ENCODE measurements at places on chromosomes 1 and 21.
A peak's percentile ranks its signal among the peaks of the same experiment; 100 is the strongest.

- peak; percentile 29 for DNase-seq
Measured at GRCh38 chr1:233304489-233305102, 9.1 kb upstream of the PCNX2 start.

DNA sequence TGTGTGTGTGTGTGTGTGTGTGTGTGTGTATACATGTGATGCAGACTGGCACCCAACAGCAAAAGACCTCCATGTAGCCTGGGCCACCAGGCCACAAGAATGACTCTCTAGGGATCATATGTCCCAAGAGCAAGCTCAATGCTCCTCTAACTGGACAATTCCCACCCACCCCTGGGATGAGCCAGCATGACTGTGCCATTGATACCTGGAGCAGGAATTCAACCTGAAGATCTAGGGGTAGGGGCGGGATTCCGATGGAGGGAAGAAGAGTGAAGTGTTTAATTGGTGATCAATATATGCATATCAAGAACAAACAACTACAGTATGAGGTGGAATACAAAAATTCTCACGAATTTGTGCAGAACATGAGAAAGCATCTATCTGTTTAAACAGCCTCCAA, 136.2 kb downstream of the PSMG1 start:
- DNase-seq: no peak

GRCh38 chr1:9135073-9135836, 6.4 kb upstream of the GPR157 start:
- no peak for DNase-seq

- peak; percentile 55 for DNase-seq
Measured at GRCh38 chr1:43454270-43455011, 710 bp upstream of the HYI start.

DNA sequence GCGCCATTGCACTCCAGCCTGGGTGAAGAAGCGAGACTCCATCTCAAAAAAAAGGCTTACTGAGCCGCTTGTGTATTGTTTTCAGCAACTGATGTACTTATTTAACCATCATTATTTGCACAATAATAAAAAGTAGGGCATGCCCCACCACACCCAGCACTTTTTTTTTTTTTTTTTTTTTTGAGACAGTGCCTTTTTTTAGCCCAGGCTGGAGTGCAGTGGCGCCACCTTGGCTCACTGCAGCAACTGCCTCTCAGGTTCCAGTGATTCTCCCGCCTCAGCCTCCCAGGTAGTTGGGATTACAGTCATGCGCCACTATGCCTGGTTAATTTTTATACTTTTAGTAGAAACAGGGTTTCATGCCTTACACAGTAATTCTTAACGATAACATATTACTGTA, 12.2 kb upstream of the TRNAU1AP start:
- no peak for DNase-seq

DNA sequence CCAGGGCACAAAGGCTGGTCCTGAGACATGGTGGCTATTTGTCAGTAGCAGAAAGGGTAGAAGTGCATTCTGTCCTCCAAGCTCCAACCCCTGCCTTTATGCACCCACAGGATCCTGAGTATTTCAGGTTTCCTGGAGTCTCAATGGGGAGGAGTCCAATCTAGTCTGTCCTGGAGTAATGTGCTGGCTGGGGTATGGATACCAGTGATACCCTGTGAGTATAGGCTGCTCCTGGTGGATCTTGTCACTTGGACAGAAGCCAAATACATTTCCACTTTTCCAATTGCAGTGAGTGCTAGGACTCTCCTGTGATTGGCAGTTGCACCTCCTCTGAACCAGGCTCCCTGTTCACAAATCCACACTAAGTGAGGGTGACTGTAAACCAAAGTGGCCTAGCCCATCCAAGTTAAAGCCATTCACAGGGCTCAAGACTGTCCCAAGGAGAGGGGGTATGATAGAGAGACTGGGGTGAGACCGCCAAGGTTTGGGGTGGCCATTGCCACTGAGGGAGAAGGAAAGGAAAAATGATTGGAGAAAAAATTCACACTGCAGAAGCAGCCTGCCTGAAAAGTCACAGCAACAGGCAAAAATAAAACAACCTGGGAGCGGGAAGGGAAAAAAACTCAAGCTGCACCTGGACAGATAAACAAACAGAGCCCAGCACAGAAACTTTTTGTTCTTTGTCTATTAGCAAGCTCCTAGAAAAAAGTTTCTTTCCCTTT, 163.4 kb upstream of the ETV3 start:
- DNase-seq: no peak

DNA sequence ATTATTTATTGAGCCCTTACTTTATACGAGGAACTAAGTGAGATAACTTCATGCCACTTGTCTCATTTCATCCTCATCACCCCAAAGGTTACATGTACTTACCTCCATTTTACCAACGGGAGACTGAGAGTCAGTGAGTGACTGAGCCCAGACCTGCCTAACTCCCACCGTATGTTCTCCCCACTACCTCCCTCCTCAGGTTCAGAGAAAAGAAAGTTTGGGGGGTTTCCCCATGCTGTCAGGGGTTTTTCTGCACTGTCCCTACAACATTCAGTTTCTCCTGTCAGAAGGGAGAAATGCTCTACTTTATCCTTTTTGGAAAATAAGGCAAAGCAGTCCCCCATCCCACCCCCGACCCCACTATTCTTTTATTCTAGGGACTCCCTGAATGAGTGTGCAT, 32.9 kb downstream of the FAM78B start:
- DNase-seq: no peak

- DNase-seq: no peak
Measured at GRCh38 chr1:36951292-36951750, 83.0 kb downstream of the GRIK3 start.

DNA sequence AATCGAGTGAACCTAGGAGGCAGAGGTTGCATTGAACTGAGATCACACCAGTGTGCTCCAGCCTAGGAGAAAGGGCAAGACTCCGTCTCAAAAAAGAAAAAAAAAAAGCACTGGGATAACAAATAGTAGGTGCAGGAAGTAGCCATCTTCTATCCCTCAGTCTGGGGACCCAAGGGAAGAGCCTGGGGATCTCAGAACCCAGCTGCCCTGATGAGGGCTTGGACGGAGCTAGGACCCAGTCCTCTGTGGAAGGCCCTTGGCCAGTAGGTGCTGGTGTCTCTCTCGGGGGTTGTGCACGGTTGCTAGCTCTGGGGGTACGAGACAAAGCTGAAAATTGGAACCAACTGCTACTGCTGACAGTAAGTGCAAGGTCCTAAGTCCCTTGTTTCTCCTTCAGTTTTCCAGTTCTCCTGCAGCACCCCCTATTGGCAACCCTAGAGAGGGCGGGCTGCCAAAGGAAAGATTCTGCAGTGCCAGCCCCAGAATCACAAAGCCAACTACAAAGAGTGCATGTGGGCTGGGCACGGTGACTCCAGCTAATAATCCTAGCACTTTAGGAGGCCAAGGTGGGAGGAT, 57.6 kb upstream of the KIF1B start:
- DNase-seq: no peak

DNA sequence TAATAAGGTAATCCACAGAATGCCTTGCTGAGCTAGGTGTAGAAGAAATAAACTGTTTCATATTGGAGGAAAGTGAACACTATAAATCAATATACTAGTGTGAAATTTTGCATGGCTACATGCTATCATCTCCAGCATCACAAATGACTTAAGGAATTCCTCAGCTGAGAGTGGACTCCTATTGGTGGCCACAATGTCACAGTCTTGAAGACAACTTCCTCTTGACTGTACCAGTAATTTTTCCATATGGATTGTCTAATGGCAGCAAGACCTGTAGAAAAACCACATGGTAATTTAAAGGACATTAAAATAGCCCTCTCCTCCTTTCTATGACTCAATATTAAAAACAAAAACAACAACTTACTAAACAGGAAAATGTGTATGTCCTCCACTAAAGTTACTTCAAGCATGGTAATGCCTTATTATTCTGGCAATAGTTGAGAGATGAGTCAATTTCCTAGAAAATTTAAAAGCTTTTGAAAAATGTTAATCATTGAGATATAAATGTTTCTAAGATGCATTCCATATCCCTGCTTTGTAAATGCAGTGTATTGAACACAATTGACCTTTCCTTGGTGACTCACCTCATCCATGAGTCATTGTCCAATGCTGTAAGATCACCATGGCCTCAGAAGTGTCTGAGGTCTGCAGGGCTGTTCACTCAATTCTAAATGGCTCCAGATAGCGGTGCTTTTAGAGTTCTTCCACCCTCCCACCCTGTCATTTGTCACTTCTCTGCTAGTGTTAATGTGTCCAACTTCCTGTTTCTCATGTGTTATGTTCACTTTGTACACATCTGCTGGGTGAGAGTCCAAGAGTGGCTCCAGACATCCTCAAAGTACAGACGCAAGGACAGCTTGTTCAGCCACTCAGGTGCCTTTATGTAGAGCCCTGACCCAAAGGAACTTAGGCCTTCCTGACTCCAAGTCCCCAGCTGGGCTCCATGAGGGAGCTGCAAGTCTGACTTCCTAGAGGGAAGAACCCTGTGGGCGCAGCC, 32.8 kb upstream of the DNASE2B start:
- DNase-seq: no peak

GRCh38 chr1:30257742-30258380, 465.5 kb downstream of the MATN1 start:
- DNase-seq: no peak

DNA sequence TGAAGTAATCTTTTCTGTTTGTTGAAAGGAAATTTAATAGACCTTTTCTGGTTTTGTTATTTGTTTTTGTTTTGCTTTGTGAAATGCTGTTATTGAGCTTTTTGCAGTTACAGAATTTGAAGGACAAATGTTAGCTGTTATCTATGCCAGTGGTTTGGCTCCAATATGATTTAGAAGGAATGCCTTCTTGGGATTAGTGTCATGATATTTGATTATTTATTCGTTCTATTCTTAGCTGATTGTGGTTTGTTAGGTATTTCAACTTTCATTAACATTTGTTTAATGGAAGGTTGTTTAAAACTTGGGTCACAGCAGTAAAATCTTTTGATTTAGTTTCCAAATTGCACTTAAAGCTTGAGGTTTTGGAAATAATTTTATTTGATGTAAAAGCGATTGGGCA, 33.5 kb downstream of the ADGRL2 start:
- no peak for DNase-seq

- DNase-seq: peak; percentile 20
Measured at GRCh38 chr21:46325073-46325912, 1.3 kb downstream of the PCNT start.

DNA sequence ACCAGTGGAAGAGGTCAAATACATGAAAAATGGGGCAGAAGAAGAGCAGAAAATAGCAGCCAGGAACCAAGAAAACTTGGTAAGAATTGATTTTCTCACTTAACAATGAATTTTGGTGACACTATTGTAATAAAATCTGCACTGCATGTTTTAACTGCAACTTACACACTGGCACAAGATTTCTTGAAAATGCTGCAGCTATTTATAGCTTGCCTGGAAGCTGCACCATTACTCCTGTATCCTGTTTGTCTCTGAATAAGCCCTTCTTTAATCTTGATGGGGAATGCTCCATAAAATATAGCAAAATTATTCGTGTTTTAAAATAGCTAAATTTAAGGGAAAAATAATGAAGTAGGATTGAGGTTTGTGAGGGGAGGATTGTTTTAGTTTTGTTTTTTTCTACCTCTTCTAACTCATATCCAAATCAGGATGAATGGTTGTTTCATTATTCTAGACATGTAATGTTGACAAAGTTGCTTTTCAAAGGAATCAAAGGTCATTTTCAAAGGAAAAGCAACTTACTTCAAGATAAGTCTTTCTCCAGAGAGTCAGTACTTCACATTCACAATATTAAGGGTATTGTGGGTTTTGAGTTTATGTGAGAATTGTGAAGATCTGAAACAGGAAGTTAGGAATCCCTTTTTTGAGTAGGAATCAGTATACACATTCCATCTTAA, 120.9 kb downstream of the C1orf21 start:
- DNase-seq: no peak

DNA sequence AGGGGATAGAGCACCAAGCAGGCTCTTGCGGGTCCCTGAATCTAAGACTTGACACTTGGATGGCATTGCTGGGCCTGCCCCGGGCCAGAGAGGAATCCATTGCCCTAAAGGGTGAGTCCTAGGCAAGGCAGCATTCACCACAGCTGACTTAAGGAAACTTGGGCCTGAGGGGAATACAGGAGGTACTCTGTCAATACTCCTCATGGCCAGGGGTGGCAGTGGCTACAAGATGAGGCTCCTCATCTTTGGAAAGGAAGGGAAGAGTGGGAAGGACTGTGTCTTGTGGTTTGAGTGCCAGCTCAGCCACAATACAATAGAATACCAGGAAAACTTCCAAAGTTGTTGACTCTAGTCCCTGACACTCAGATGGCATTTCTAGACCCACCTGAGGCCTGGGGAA, 5.1 kb downstream of the KRTAP22-1 start:
- no peak for DNase-seq

- no peak for DNase-seq
Measured at GRCh38 chr1:202146993-202147392, 2.5 kb upstream of the ARL8A start.

GRCh38 chr1:228851193-228851592, 115.9 kb downstream of the RHOU start:
- no peak for DNase-seq

DNA sequence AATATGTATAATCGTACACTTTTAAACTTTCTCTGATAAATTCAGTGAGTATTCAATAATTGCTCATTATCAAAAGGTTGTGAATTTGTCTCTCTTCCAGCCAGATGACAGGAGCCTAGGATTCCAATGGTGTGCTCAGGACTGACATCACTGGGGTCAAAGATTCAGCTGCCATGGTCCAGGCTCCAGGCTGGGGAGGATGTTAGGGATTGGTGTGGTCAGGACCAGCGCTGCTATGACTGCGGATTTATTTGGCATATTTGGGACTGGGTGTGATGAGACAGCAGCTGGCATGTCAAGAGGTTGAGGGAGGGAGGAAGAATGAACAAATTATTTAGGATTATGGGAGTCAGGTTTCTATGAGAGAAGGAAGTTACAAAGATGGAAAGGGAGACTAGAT, 48.2 kb upstream of the ABCA4 start:
- DNase-seq: no peak

DNA sequence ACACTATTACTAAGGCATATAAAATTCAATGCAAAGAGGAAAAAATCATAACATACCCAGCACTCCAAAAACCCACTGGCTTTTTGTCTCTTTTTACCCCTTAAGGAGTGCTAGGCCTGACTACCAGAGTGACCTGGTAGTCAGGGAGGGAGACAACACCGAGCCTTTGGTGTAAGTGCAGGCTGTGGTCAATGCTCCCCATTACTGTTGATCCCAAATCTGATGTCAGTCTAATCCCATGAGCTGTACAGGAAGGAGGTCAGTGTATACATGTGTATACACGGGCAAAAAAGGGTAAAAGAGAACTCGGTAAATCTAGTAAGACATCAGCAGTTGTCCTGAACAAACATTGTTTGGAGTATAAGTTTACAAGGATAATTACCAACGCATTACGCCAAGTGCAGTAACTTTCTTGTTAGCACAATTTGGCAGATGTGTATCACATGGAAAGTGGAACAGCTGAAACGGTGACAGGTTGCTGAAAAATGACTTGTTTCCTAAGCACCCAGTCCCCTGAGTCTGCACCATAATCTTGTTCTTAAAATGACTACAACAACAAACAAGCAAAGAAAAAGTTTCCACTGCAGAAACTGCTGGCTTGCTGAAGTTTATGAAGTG, 217.9 kb downstream of the KCNH1 start:
- no peak for DNase-seq

DNA sequence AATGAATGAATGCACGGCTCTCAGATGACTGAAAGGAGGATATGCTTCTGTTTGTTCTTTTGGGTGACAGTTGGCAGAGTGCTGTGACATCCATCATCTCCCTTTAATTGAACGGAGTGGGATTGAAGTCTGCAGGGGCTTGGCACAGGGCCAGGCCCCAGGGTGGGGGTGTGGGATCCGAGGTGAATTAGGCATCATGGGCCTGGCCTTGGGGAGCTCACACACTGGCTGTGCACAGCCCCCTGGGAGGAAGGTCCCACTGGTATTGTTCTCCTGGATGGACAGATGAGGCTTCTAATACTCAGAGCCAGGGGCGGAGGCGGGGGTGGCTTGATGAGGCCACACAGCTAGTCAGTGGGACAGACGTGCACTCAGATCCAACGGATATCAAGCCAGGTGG, 19.3 kb downstream of the EPHB2 start:
- no peak for DNase-seq

Measured in T-helper 1 cell (primary cell).